ENCODE measurements at places on chromosomes 7 and 10.

DNA sequence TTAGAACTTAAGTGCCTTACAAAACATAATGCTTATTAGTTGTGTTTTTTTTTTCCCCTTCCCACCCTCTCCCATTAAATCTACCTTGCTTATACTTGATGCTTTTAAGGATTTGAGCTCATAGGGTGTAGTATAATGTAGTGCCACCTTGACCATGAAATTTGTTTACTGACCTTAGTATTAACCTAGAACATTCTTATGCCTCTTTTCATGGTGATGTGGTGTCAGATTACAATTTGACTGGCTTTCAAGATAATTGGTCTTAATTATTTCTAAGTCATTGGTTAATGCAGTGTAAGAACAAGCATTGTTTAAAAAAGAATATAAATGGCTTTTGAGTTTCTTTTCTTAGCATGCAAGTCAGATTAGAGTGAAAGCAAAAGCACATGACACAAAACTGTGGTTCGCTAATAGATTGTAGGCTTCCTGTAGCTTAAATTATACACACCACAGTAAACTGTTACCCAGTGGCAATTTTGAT, 61.8 kb downstream of the ADD3 start:
- no peak for DNase-seq

GRCh38 chr7:136685501-136686173, 182.8 kb upstream of the CHRM2 start:
- DNase-seq, result no peak

DNA sequence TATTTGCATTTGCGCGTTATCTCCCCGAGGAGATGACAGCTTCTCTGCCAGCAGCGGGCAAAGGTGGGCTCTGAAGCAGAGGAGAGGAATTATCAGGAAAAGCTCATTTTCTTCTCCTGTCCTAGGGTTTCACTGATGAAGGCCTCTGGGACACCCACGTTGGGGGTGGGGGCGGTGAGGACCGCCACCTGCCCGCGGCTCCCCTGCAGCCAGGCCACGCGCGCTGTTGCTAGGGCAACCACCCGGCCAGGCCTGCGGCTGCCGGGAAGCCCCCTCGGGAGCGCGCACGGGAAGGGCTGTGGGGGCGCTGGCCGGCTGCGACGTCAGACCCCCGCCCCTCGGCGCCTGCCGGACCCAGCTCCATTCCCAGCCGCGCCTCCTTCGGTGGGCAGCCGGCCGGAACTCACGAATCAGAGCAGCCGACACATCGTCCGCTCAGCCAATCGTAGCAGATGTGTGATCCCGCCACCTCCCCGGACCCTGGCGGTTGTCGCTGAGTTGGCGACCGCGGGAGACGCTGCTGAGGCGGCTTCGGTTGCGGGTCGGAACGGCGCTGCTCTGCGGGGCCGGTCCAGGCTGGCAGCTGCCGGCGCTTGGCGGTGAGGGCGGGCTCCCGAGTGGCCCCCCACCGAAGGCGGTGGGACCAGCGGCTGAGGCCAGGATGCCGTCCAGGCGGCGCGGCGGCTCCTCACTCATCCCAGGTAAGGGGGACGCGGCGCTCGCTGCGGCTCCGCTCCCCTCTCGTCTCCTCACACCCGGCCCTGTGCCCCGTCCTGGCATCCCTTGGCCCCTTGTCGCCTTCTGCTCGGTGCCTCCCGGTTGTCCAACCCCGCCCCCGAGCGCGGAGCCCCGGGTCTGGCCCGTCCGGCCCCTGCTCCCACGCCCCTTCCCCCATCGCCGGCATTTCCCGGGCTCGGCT, at the start of gene TPST1:
TSS of gene TPST1 (plus strand) at position 513 of the 919 bp plus-strand sequence. CDS start 35,092 bp downstream, outside the sequence.
- peak; percentile 71 for DNase-seq

- DNase-seq, result no peak
Observed at GRCh38 chr7:98137134-98137825, 30.6 kb downstream of the LMTK2 start.

DNA sequence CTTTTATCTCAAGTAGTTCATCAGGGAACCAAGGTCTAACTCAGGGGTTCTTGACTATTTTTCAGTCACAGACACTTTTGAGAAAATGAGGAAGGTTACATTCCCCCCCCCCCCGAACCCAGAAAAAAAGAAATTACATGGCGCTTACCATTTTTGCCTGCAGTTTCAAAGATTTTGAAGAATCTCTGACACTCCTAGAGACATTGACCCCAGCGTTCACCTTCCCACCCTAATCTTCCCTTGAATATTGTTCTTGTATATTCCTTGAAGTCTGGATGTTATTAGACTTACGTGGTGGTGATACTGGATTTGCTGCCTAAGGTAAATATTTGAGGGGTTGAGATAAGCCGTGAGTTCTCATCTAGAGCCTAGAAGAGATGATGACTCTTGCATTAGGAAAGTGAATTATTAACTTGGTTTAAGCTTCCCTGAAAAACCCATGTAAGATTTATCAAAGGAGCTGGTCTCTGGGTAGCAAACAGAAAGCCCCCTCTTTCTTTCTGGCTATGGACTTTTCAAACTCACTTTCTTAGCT, 245.7 kb upstream of the FOXK1 start:
- no peak for DNase-seq

DNA sequence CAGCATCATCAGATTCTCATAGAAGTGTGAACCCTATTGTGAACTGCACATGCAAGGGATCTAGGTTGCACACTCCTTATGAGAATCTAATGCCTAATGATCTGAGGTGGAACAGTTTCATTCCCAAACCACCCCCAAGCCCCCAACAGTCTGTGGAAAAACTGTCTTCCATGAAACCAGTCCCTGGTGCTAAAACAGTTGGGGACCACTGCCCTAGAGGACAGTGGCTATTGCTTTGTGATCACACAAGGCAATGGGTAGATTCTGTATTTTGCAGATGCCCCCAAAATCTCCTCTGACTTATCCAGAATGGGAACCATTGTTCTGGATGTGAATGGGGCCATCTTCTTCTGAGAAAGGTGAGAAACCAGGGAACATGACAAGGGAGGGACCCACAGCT, 31.1 kb upstream of the HPS1 start:
- no peak for DNase-seq

- DNase-seq, result no peak
Observed at GRCh38 chr10:104336821-104337467, 1.3 kb downstream of the ITPRIP start.

DNA sequence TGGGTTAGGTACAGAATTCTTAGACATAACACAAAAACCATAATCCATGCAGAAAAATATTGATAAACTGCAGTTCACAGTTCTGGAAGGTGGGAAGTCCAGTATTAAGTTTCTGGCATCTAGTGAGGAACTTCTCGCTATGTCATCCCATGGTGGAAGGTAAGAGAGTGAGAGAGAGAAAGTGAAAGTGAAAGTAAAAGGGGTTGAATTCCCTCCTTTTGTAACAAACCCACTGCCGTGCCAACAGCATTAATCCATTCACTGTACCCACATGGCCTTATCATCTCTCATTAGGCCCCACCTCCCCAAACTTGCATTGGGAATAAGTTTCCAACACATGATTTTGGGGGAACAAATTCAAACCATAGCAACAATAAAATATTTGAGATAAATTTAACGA, 17.1 kb downstream of the ZNF485 start:
- peak; percentile 34 for DNase-seq

DNA sequence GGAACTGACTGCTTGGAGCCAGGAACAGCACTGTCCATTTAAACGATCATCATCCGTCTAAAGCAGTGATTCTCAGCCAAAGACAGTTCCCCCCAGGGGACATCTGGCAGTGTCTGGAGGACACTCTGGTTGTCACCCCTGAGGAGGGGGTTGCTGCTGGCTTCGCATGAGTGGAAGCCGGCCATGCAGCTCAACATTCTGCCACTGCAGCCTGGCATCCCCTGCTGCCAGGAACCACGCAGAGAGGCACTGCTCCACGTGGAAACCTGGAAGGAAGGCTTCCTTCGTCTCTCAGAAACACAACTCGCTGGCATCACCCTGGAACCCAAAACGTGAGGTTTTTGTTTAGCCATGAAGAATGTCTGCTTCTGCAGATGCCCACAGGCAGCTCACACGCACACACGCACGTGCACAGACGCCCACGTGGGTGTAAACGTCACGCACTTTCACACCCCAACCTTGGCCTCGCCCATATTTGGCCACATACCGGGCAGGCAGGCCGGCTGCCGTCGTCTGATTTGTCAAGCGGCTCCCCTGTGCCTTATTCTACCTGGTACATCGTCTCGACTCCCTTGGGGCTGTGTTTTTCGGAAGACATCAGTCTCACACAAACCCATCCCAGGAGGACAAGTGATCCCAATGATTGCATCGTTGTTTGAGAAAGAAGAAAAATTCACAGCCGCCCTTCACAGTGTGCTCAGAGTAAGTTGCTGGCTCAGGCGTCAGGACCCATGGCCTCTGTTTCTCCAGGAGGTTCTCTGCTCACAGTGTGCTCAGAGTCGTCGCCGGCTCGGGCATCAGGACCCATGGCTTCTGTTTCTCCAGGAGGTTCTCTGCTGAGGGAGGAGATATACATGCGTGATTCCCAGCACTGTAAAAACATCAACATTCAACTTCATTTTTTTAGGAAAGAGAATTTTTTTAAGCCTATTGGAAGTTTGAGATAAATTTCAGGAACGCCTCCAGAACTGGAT, 127.2 kb upstream of the PPP2R2D start:
- no peak for DNase-seq

DNA sequence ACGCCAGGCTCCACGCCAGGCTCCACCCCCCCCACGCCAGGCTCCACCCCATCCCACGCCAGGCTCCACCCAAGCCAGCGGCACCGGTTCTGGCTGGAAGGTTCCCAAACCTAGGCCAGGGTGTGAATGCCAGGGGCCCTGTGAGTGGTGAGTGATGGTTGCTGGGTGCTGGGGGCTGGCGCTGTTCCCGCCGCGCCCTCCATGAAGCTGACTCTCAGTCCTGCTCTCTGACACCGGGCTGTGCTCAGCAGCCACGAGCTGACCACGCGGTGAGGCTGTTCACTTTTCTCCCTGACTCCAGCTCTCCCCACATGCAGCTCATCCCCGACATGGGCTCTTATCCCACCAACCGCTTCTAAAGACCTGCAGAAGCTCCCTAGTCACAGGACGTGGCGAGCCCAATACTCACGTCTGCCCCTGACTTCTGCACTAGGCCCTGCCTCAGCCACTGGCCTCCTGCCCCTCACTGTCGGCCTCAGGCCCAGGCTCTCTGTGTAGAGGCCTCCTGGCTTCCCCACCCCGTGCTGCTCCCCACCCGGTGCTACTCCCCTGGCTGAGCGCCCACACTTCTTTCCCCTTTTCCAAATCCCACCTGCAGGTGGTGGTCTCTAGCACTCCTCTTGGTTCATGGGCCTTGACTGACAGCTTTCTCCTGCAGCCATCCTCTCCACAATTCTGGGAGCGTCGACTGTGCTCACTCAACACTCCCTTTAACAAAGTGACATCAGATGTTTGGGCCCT, 603.0 kb downstream of the PTPRN2 start:
- DNase-seq, result no peak

DNA sequence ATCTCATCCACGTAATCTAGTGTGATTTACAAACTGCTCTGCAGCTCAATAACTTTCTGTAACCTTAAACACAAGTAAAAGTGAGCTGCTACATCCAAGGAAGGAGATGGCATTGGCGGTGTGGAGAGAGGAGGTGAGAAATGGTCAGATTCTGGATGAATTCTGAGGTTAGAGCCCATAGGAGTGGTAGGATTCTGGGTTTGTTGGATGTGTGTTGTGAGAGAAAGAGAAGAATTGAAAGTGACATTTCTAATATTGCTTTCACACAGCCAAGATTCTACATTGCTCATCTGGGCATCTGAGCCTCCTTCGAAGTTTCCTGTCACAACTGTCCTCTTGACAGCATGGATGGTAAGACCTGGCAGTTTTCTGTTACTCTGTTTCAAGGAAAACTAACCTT, 2.5 kb downstream of the MCM10 start:
- DNase-seq, result no peak

GRCh38 chr10:123241391-123242141, 87.4 kb downstream of the BUB3 start:
- DNase-seq, result peak; percentile 42

DNA sequence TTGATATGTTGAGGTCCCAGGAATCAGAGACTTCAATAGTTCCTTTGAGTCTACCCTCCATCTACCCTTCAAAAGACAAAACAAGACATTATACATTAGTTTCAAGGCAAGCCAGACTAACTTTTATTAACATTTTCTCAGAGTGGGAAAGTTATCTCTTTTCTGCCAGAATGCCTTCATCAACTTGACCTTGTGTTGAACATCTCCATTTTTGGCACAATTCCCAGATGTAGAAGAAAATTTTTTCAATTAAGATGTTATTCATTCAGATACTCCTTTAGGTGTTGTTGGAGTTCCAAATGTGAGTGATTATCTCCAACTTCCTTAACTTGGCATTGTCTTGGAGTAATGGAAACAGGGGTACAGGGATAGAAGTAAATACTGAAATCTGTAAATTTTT, 59.1 kb downstream of the NRF1 start:
- DNase-seq, result no peak
